ENCODE measurements at places on chromosomes 2 and 18.

- no peak overlapping the region for H3K4me3 ChIP-seq
- no peak for DNase-seq
- H3K36me3 ChIP-seq, result no peaks in the 10 kb centered on the region
- no peaks in the 10 kb centered on the region for H3K4me1 ChIP-seq
- H3K27me3 ChIP-seq, result no peaks in the 10 kb centered on the region
These were observed 103.2 kb downstream of the SLC8A1 start for GRCh38 chr2:40348665-40349064.

DNA sequence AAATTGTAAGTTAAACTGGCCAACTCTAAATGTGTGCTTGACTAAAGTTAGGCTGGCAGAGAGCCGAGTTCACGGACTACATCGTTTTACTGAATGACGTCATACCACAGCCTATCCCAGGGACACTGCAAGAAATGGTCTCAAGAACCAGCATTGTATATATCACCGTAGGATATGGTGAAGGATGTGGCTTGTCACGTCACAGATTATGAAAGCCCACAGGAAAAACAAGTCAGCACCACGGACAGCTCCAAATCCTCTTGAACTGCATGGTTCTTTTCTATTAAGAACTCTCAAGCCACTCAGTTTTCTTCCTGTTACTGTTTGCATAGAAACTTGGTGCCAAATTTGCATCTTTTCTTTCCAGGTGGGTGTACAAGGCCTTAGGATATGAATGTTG is 85.1 kb upstream of the ACAA2 start:
- H3K36me3 ChIP-seq, result no peaks in the 10 kb centered on the region
- no peaks in the 10 kb centered on the region for H3K4me1 ChIP-seq
- no peak overlapping the region for H3K27ac ChIP-seq
- no peak overlapping the region for H3K4me3 ChIP-seq
- H3K27me3 ChIP-seq, result no peaks in the 10 kb centered on the region

DNA sequence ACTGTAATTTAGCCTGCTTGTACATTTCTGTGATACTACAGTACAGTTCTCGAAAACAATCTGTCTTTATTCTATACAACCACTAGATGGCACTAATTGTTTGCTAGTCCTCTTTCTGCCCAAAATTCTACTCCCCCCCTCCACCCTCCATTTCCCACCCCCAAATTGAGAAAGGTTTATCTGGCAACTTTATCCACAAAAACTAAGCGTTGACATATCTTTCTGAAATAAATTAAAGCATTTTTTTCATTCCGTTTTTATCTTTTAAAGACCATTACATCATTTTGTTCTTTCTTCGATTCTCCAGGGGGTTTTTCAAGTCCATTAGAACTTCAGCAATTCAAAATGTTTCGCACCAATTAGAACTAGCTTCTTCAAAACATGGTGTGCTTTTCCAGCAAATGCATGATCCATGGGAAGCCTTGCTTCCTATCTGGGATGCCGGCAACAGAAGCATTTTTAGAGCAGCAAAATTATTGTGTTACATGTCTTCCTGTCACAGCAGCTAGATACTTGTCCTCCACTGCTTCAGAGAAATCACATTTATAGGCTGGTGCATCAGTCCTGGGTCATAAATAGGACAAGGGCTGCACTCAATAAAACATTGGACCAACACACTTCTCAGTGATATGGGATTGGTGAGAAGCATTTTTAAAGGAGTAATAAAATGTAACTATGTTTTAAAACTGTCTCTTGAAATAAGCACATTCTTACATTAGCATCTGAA is 241.3 kb downstream of the PAX3 start:
- H3K4me3 ChIP-seq, result no peak overlapping the region
- no peak overlapping the region for H3K27ac ChIP-seq
- no peaks in the 10 kb centered on the region for H3K36me3 ChIP-seq
- DNase-seq, result no peak

- DNase-seq, result no peak
- no peaks in the 10 kb centered on the region for H3K36me3 ChIP-seq
- peak overlapping the region; percentile 41 for H3K27ac ChIP-seq
- peaks cover 4% of the 10 kb centered on the region for H3K4me1 ChIP-seq
- no peaks in the 10 kb centered on the region for H3K27me3 ChIP-seq
These were observed 31.2 kb downstream of the ARHGAP25 start for GRCh38 chr2:68765739-68766375.

DNA sequence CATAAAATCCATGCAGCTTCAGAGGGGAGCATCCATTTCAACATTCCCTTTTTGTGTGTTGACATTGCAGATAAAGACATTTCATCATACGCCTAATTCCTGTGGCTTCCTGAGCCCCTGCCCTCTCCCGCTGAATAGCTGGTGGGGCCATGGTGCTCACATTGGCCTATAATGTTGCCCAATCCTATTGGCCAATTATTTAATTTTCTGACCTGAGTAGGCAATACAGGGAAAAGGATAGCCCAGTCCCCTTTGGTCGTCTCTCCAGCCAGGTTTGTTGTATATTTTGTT is 163.8 kb upstream of the MYCN start:
- DNase-seq, result no peak
- H3K27ac ChIP-seq, result no peak overlapping the region
- no peaks in the 10 kb centered on the region for H3K27me3 ChIP-seq
- H3K36me3 ChIP-seq, result no peaks in the 10 kb centered on the region

DNA sequence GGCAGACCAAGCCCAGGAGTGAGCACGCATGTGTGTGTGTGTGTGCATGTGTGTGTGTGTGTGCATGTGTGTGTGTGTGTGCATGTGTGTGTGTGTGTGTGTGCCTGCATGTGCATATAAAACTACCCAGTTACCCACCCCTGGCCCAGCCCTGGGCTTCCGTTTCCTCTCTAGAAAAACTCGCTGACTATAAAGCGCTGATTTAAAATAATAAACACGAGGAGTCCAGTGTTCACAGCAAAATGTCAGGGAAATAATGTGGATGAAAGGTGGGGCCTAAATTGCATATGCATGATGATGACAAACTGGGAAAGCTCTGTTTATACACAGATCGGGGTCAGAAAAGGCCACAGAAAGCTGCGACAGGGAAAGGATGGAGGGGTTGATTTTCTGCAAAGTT is 7.5 kb downstream of the ADCY3 start:
- H3K4me3 ChIP-seq, result no peak overlapping the region
- no peak overlapping the region for H3K27ac ChIP-seq
- H3K36me3 ChIP-seq, result no peaks in the 10 kb centered on the region
- no peak for DNase-seq
- no peaks in the 10 kb centered on the region for H3K4me1 ChIP-seq
